ENCODE measurements at places on chromosomes 13 and 19. TPM values are rescaled to one million over a fixed set of nuclear protein-coding genes. Genes with fewer than 3 reads are reported as not detected.

- no peak for DNase-seq
Measured at GRCh38 chr19:463483-464207, 2.8 kb upstream of the SHC2 start.

DNA sequence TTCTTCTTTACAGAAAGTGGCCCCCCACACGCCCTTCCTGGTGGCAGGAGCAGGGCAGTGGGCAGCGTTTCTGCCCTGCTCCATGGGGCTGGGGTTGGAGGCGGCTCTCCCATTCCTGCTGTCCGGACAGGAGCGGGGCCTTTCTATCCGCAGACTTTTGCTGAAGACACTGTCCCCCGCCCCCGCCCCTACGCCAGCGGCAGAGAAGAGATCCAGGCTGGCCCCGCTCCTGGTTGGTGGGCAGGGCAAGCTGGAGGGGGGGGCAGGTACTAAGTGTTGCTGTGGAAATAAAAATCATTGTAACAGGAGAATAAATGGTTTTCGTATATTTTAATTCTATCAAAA lies 81.7 kb downstream of the ZNF429 start:
- no peak for DNase-seq

DNA sequence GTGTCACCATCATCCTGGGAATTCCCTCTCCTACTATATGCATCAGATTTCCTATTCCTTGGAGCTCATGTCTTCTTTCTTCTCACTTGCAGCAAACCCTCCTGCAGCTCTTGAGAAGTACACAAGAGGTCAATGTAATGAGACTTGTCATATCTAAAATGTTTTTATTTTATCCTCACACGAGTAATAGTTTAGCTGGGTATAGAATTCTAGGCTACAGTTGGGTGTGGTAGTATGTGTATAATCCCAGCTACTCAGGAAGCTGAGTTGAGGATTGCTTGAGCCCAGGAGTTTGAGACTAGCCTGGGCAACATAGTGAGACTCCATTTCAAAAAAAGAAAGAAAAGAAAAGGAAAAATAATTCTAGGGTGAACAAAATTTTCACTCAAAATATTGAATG lies 24.4 kb downstream of the EEF1AKMT1 start:
- DNase-seq = no peak

DNA sequence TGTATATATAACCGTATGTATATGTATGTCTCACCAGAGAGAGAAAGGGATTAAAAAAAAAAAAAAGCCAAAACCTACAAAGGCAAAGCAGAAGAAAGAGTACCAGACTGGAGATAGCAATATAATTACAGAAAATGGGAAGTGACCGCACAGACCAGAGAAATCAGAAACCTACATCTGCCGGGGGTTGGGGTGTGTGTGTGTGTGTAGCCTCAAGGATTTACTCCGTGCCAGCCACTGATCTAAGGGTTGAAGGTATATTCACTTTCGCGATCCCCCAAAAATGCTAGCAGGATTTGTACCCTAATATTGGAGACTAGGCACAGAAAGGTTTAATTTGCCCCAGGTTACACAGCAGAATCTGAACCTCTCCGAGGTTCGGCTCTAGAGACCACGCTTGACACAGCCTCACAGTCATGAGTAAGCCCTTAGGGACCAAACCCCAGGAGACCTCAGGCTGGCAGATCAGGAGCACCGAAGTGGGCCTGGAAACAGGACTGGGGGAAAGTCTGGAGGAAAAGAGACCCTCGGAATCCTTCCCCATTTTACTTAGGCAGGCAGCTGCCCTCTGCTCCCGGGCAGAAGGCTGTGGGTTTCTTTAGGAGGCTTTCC lies 14.8 kb downstream of the ARL11 start:
- DNase-seq = no peak

- no peak for DNase-seq
Measured at GRCh38 chr19:15185188-15185587, 15.6 kb downstream of the NOTCH3 start.

- no peak for DNase-seq
Measured at GRCh38 chr13:104006625-104007075, 940.4 kb upstream of the SLC10A2 start.

DNA sequence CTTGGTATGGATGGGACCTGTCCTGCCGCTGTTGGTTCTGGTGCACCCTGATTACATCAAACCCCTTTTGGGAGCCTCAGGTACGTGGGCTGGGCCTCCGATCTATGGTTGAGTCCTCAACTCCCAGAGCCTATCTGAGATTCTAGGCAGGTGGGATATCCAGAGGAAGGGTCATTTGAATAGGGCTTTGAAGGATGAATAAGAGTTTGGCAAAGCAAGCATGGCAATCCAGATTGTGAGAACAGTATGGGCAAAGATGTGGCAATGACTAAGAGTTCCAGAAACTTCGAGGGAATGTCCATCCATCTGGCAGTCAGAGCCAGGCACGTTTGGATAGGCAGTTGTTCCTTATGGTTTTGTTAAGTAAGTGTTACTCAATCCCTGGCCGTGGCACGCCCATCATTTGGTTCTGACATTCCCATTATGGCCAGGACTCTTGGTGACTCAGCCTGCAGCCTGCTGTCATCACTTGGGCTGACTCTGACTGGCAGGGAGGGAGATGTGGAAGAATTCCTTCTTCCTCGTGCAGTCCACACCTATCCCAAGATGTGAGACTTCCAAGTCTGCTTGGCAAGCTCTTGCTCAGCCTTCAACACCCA lies 21.5 kb downstream of the CYP4F22 start:
- no peak for DNase-seq

CEBPA gene
- total RNA-seq = 2.5 TPM

MBD3L3 gene
- total RNA-seq = not detected

GRCh38 chr13:39486758-39487157 lies 116.2 kb downstream of the LHFPL6 start:
- no peak for DNase-seq

REEP6 gene
- 4.5 TPM for total RNA-seq

GRCh38 chr19:27652281-27652680 lies 1560.7 kb downstream of the UQCRFS1 start:
- no peak for DNase-seq

Data from SK-MEL-5 (cell line).